ENCODE measurements at places on chromosomes 7 and 10.

DNA sequence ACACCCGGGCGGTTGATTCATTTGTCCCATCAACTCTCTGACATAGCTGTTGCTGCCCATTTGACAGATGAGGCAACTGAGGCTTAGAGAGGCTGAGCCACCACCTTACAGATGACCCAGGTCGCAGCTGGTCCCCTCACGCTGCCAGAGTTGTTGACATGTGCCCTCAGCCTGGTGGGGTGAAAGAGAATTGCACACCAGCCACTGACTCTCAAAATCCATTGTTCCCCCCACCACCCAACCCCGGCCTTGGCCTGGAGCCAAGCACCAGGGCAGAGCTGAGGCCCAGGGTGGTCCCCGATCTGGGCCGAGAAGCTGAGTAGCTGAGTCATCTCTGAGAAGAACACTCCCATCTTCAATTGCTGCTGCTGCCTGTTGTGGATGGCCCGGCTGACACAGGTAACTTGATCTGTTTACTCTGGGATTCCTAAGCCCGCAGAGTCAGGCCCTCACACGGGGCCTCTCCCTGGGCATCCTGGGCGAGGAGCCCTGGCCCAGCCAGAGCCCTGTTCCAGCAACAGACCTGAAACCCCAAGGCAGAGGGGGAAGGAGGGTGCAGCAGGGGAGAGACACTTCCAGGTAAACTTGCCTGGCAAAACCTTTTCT, 27.5 kb downstream of the PVRIG start:
- DNase-seq = peak; percentile 87

DNA sequence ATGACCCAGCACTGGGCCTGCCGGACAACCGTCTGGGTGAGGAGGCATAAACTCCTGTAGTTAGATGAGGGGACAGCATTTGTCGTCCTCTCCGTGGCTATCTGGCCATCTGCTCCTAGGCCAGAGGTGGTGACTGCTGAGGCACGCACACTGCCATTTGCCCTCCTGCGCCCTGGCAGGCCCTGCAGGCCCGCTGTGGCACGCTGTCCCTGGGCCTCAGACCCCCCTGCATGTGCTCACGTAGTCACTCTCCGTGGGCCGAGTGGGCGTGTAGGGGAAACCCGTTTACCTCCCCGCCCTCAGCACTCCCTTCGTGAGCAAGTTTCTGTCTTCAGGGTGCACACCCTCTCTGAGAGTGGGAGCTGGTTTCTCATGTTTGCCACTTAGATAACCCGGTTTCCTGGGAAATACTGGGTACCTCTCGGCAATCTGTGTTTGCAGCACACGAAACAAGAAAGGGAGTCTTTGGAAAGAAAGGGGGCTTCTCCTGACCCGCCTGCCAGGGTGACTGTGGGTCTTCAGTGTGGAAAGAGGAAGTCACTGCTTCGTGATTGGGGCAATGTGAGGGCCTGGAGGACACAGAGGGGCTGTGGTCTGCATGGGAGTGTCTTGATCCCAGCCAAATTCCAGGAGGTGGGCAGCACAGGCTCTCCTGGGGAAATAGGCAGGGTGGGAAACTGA, 10.8 kb downstream of the ADAMTS14 start:
- no peak for DNase-seq

DNA sequence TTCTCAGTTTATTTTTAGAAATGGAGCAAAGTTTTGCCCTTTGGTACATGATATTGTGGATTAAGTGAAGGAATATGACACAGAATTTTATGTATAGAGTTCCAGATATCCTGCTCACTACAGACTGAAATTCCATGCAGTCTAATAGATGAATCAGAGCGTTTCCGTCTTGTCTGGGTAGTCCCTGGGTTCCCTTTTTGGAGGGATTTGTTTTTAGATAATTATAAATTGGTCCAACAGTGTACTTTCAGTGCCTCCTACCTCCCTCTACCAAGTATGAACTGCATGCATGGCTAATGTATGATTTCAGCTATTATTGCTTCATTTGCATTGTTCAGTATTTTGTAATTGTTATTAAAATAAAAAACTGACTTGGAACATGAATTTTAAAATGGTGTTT, 74.4 kb downstream of the SEPTIN7 start:
- DNase-seq = no peak

DNA sequence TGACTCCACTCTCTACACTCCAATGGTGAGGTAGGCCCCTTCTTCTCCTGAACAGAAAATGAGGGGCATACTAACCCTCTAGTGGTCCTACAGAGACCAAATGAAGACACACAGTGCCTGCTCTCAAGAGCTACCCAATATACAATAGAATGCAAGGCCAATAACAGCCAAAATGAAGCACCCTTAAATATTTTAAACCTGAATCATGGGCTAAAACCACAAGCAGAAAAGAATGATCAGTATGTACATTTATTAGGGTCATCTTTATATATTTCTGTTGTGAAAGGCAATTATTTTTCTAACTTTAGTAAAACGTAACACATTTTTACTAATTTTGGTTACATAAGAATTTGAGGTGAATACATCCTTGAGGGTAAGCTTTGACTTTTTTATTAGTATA, 49.9 kb upstream of the COL1A2 start:
- DNase-seq = no peak

GRCh38 chr10:62934258-62934657, 118.1 kb upstream of the EGR2 start:
- no peak for DNase-seq

DNA sequence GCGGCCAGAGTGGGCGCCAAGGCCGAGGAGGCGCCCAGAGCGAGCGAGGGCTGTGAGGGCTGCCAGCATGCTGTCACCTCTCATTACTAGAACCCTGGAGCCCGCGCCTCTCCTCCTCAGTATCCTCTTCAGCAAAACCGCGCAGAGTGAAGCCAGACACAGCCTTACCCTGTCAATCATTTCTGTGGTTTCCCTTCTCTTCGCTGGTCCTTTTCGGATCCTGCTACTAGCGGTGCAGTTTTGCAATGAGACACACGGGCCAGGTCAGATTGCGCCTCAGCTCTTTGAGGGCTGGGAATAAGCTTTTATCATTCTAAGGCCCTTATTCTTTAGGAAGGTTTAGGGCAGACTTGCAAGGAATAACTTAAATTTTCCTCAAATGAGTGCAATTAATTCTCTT, 55.5 kb upstream of the FAM171A1 start:
- DNase-seq = no peak

- DNase-seq = no peak
Observed at GRCh38 chr10:113027574-113028455, 77.8 kb downstream of the TCF7L2 start.

DNA sequence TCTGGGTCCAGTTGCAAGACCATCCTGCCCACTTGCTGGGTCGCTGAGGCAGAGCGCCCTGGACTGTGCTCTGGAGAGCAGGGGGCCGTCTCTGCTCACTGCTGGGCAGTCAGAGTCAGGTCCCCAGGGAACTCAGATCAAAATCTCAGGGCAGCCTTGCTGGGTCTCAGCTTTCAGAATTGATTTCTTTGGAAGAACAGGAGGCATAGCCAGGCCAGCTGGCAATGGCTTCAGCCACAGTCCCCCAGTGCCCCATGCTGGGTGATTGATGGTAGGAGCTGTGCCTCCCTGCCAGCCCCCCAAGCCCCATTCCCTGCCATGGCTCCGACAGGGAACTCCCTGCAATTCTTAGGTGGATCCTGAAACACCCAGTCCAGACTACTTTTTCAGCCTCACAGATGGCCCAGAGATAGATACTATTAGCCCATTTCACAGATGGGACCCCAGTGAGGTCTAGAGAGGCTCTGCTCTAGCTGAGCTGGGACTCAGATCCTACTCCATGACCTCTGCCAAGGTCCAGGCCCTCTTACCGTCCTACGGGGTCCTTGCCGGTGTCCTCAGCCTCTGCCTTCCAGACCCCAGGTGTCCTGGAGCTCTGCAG, 467 bp downstream of the MMRN2 start:
- DNase-seq = no peak

DNA sequence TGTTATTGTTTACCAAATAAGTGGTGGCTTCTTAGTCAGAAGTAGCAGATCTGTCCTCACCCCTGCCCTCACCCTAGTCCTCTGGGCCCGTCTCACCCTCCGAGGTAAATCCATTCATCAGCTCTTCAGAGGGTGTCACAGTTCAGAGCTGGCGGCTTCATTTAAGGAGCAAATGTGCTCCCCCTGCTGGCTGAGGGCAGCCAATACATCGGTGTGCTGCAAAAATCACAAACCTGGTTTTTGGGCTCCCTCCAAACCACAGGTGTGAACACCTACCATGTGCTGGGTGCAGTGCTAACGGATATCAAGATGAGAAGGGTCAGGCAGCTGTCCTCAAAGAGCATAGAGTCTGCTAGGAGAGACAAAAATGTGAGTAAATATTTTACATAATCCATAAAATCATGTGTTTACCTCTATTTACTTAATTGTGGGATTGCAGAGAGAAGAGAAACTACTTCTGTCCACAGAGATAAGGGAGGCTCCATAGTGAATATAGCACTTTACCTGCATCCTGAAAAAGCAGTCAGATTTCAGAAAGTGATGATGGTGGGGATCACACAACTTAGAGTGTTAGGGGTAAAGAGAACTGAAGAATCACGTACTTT, 15.5 kb upstream of the CRTAC1 start:
- peak; percentile 69 for DNase-seq

GRCh38 chr10:3848005-3848774, 63.2 kb upstream of the KLF6 start:
- DNase-seq = no peak

- no peak for DNase-seq
Observed at GRCh38 chr7:36717586-36717985, 6.7 kb downstream of the AOAH start.

GRCh38 chr10:124419635-124420034, 912 bp upstream of the OAT start:
- DNase-seq = no peak

- DNase-seq = no peak
Observed at GRCh38 chr10:36345807-36346206, 703.7 kb upstream of the FZD8 start.

GRCh38 chr7:53426145-53426750, 390.8 kb downstream of the POM121L12 start:
- no peak for DNase-seq

DNA sequence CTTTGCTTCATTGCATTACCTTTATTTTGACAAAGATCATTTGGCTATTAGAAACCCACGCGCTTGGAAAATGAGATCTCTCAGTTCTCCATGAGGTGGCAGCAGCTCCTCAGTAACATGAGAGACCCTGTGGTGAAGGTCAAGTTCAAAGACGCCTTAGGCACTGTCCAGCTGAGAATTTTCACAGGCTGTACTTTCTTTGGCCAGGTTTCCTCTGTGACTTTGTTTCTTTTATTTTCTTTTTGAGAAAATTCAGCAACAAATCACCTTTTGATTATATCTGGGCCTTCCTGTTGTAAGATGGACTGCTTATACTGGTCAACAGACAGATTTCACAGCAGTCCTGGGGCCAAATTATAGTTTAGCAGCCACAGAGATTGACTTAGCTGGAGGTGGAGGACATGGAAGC, 54.5 kb downstream of the RAB18 start:
- peak; percentile 58 for DNase-seq

Data from NT2/D1 (cell line).